ENCODE measurements at places on chromosomes 5 and 9.

DNA sequence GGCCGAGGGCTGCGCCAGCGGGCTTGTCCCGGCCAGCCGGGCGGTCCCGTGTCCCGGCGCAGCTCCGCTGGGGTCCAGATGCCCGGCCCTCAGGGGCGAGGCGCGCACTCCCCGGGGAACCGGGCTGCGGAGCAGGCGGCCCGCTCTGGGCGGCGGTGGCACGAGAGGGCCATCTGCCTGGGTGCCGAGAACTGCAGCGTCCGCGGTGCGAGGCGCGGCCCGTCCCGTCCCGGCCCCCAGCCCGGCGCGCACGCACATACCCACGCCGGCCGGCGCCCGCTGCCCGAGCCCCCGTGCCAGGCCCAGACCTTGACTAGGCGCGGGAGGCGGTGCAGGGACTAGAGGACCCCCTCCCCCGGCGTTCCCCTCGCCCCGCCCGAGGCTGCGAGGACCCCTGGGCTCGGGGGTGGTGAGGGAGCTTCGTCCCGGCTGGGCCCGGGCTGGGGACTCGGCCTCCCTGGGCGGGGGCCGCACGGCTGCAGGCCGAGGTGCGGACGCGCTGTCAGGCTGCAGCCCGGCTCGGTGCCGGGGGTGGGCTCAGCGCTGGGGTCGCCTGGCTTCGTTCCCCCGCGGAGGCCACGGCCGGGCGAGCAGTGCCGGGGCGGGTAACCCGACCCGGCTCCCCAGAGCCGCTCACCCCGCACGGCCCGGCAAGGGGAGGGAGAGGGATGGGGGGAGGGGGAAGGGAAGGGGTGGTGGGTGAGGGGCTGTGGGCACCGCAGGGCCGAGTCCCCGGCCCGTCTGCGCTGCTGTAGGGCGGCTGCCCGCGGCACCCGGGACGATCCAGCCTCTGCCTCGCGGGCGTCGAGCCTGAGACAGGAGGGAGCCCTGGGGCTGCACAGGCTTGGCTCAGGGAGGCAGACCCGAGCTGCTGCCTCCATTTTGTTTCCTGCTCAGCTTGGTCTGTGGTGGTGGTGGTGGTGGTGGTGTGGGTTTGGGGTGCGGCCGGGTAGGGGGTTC is 1.2 kb upstream of the NSD1 start:
- peak; percentile 15 for DNase-seq

DNA sequence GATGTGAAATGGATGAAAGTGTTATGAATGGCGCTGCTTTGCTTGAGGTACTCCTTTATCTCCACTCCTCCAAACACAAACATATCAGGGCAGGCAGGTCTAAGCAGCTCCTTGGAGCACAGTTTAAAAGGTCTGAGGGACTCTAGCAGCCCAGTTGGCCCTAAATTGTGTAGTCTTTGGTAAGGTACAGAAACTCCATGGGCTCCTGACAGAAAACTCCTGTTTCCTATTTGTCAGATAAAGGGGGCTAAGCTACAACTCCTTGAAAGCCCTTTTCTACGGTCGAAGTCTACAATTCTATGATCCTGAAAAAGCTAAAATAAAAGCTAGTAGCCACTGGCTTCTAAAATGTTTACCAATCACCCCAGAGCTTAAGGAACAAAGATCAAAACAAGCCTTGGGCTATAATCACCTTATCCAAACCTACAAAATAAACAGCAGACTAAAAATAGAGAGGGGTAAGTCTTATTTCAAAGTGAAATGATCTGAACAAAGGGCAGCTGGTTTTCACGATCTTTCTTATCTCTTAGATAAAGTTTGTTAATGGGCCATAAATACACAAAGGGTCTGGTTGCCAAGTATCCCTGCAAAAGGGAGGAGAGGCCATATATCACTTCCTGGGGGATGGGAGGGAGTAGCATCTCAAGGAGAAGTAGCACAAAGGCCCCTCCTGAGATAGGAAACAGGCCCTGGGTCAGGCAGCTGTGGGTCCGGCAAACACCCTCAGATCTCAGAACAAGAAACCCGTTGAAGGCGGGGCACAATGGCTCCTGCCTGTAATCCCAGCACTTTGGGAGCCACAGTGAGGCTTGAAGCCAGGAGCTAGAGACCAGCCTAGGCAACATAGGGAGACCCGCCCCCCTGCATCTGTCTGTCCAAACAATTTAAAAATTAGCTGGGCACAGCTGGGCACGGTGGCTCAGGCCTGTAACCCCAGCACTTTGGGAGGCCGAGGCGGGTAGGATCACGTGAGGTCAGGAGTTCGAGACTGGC is 28.3 kb upstream of the DENND4C start:
- no peak for DNase-seq

DNA sequence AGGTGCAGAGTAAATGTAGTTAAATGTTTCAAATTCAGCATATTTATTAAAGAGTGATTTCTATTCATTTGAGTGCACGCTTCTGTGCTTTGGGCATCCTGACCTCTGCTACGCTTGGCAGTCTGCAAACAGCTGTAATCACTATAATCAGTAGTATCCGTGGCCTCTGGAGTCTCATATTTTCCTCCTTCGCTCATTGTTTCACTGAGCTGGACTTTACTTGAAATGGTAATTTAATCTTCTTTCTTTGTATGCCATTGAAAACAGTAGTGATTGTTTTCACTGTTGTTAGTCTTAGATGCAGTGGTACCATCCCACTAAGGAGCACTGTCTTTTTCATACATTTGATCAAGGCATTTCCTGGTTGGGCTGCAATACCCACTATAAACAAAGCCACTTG is 43.5 kb upstream of the CAVIN4 start:
- no peak for DNase-seq

GRCh38 chr9:4679268-4680172 is at the start of gene CDC37L1:
Gene CDC37L1, plus strand, starts transcription at chr9:4679569. Its CDS starts 199 bp downstream, at chr9:4679768.
- peak; percentile 96 for DNase-seq

DNA sequence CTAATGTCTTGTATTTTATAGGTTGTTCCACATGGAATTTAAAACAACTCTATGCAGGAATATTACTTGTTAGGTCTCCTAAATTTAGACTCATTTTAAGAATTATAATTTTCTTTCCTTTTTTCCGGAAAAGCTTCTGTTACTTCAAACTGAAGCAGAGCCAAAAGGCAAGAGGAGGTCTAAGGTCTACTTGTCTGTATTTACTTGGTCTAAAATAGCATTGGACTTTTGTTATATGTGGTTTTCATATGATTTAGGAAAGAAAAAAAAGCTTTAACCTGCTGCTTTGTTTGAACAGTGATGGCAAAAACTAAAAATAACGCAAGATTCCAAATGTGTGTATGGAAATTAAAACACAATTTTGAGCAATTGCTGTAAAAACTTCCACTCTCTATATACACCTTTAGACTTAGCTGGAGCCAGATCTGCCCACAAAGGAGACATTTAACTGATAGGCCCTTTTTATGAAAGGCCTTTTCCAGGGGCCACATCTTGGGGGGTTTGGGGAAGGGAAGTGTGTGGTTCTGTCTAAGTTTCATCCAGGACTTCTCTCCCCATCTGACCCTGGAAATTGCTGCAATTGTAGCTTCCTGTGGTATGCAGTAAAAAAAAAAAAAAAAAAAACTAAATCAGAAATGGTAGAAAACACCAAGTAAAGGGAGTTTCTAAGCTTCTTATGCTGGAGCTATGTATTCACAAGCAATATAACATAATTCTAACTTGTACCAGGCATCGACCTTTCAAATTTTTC is 307.7 kb upstream of the MEF2C start:
- no peak for DNase-seq

DNA sequence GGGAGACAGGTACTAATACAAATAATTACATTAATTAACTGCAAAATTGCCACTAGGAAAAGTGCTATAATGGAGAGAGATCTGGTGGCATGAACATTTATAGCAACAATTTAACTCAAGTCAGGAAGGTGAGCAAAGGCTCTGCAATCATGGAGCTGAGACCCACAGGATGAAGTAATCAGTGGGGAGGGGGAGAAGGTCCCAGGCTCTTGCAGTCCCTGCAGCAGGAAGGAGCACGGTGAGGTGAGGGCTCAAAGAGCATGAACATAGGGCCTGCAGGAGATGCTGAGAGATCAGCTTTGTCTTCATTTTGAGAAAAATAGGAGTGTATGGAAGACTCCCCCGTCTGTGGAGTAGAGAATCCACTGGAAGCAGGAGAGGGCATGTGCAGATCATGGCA is 6.5 kb downstream of the PTPN3 start:
- no peak for DNase-seq

DNA sequence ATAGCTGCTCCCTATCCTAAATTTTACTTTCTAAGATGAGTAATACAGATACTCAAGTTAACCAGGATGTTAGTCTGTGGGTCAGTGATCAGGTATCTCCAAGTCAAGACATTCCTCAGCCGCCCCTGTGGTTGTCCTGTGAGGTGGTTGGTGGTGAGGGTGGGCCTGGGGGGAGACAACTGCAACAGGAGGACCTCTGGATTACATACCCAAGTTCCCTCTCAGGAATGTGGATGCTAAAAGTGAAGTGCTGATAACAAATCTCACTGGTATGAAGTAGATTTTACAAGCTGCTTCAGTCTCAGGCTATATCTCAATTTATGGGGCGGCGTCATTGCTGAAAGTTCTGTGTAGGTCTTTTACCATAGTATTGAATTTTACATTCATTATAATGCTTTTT is 38.3 kb downstream of the SLC1A3 start:
- no peak for DNase-seq

- DNase-seq, result no peak
Measured at GRCh38 chr9:93959739-93960154, 4.6 kb upstream of the BARX1 start.

DNA sequence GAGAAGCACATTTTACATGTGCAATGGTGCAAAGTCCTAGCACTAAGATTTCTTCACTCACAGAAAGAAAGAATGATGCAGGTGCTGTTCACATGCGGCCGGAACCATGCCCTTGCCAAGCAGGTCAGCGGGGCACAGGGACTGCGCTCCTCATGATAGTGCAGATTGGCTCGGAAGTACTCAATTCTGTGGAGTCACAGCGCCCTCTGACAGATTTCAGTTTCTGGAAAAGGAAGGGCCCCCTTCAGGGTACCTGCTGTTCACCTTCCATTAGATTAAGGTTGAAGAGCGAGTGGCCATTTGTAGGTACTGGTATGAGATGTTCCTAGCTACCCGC is 75.7 kb downstream of the TMC1 start:
- no peak for DNase-seq

GRCh38 chr5:119879446-119879845 is 250.1 kb downstream of the FAM170A start:
- DNase-seq, result no peak

DNA sequence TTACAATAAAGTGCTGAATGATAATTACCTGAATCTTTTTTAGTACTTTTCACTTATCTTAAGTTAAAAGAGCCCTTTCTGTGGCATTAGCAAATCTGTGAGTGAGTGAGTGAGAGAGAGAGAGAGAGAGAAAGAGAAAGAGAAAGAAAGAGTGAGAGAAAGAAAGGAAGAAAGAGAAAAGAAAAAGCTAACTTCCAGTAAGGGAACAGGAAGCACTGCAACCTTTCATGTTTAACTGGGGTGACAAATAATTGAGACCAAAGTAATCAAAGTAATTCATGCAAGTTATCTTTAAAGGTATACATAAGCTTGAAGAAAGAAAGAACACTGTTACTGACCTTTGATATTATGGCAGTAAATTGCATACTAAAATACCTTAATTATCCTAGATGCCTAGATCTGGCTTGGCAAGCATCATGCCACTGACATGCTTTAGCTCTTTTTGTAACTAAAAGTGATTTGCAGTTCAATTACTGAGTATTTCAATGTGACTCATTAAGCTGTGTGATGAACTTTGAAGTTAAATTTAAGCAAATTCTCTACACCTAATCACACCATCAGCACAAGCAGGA is 21.7 kb downstream of the FEM1C start:
- DNase-seq, result no peak

GRCh38 chr5:72509401-72509800 is 2.2 kb upstream of the ZNF366 start:
- DNase-seq, result no peak

GRCh38 chr9:110952540-110952859 is 85.8 kb downstream of the LPAR1 start:
- DNase-seq, result no peak

- DNase-seq, result peak; percentile 9
Measured at GRCh38 chr5:173625673-173626504, 9.4 kb upstream of the BOD1 start.

DNA sequence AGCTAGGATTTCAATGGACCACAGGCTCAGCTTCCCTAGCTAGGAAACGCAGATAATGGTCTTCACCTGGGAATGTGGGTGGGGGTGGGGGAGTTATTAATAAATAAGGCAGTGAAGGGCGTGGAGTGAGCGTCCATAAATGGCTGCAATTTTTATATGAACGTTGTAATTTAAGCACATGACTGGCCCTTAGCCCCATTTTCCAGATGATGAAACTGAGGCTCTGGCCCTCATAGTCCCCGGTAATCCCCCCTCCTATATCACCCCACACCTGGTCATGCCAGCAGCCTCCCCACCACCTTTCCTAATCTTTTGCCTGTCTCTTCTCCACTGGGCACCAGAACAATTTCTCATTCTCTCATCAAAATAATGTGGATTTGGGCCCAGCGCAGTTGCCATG is 61.9 kb upstream of the LMX1B start:
- DNase-seq, result no peak

DNA sequence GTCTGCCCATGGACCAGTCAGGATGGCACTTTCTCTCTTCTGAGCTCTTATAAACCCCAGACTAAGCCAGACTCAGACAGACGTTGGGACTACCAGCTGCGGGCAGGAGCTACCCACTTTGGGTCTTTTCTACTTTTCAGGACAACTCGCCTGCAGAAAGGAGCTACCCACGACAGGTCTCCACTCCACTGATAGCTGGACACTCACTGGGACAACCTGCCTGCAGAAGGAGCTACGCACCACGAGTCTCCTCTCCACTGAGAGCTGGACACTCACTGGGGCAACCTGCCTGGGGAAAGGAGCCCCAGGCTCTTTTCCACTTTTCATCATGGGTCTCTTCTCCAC is 1440.2 kb upstream of the ACO1 start:
- no peak for DNase-seq

GRCh38 chr9:1505489-1505888 is 455.3 kb downstream of the DMRT2 start:
- no peak for DNase-seq

DNA sequence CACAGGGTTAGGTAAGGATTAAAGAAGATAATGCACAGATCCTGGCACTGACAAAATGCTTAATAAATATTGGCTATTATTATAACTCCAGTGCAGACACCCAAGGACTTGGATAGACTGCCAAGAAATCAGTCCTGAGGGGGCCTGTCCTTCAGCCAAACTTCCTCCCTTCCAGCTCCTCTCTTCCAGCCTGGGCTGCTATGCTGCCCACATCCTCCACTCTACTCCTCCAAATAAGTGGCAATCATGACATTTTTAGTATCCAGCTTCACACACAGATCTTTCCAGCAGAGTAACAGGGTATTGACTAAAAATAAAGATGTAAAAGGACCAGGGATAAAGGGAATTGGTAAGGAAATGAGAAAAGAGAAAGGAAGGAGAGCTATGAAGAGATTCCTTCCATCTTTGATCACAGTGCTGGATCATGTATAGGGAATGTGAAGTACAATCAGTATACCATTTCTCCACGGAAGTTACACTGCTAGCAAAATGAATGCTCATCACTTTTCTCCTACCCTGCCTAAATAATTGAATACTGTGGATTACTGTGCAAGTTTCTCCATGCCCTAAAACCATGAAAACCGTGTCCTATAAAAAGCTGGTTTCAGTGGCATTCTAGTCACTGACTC is 136.0 kb upstream of the OSMR start:
- DNase-seq, result no peak
